ENCODE measurements at places on chromosomes 4 and X.
A peak's percentile ranks its signal among the peaks of the same experiment; 100 is the strongest.

GRCh38 chrX:40573763-40574162, 7.0 kb upstream of the ATP6AP2 start:
- no peak for DNase-seq

- no peak for DNase-seq
Observed at GRCh38 chr4:74230902-74231499, 73.1 kb downstream of the MTHFD2L start.

GRCh38 chrX:110442635-110443034, 84.0 kb downstream of the RTL9 start:
- DNase-seq, result no peak

DNA sequence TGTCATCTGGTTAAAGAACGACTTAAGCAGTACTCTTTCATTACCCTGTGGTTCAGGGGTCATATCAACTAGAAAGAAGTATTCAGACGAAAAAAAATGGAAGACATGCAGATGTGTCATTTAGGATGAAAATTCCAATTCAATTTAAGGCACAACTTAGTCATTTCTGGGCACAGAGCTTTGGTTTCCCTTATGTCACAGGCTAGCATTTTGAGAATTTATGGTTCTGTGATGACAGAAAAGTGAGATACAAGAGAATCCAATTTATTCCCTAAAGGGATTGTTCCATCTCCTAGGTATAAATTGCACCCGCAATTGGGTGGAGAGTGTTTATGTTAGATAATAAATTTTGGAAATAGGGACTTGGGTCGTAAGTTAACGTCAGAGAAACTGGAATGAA, 306.6 kb downstream of the STK32B start:
- DNase-seq, result no peak

- no peak for DNase-seq
Observed at GRCh38 chr4:6502147-6502546, 29.7 kb upstream of the PPP2R2C start.

- no peak for DNase-seq
Observed at GRCh38 chr4:88527787-88528186, 4.2 kb upstream of the PYURF start.

DNA sequence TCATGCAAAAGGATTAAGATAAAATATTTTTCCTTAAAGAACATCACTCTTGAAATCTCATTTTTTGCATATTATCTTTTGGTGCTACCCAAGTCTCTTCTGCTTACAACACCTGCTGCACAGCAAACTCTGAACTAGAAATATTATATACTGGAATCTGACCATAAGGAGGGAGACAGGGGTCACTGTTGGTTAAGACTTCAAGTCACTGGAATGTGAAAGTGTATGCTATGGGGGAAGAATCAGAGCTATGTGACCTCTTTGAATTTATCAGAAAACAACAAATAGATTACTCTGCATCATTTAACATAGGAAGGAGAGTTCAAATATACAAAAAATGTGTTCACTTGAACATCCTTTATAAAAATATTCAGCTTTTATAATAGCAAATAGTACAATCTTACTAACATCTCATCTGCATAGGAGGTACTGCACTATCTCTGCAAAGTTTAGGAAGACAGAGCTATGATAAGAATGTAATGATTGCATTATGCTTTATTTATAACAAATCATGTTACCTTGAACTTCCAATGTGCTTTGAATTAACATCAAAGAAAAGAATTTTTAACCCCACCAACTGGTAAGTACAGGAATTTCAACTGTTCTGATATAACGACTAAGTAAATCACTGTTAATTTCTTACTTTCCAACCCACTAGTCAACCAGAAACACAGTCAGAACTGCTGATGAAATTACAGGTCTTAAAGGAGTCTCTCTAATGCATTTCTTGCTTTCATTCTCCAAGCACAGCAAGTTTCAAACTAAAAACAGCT, 69.8 kb downstream of the ZNF827 start:
- DNase-seq, result no peak

- DNase-seq, result no peak
Observed at GRCh38 chr4:77043507-77044136, 32.2 kb downstream of the CCNI start.

DNA sequence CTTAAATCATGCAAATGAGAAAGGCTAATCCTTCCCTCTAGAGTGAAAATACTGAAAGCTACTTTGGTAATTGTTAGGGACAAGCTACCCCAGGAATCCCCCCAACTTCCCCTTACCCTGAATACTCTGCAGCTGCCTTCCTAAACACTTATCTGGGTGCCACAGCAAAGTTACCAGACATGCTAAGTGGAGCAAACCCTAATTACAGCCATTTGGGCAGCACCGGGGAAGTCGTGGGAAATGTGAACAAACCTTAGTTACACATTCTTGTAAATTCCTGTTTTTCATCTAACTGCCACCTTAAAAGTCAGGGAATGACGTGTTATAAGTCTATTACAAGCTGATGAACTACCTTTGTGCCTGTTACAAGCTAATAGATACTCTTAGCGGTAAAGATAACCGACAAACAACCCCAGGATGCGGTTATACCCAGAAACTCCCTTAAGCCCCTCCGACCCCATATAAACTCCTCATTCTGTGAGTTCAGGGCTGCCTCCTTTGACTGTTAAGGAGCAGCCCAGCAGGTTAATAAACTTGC, 66.0 kb upstream of the PLAC8 start:
- DNase-seq, result no peak

DNA sequence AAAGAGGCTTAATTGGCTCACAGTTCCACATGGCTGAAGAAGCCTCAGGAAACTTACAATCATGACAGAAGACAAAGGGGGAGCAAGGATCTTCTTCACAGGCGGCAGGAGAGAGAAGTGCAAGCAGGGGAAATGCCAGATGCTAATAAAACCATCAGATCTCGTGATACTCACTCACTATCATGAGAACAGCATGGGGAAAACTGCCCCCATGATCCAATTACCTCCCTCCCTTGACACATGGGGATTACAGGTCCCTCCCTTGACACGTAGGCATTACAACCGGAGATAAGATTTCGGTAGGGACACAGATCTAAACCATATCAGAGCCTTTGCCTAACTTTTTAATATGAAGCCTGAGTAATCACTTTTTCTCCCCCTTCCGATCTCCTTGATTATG, 43.7 kb upstream of the MAPK10 start:
- DNase-seq, result no peak

- no peak for DNase-seq
Observed at GRCh38 chr4:101066626-101067170, 280.6 kb downstream of the PPP3CA start.

DNA sequence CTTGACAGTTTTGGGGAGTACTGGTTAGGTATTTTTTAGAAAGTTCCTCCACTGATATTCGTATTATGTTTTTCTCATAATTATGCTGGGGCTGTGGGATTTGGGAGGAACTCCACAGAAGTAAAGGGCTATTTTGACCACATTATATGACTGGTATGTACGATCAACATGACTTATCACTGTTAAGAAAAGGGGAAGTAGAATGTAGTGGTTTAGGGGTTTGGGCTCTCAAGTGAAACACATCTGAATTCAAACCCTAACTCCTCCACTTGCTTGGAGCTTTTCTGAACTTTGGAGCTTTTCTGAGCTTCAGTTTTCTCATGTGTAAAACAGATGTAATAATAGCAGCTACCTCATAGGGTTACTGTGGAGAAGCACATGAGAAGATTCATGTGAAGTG, 96.4 kb upstream of the C1GALT1C1 start:
- no peak for DNase-seq

GRCh38 chrX:123833387-123833786, 26.5 kb upstream of the XIAP start:
- peak; percentile 57 for DNase-seq

DNA sequence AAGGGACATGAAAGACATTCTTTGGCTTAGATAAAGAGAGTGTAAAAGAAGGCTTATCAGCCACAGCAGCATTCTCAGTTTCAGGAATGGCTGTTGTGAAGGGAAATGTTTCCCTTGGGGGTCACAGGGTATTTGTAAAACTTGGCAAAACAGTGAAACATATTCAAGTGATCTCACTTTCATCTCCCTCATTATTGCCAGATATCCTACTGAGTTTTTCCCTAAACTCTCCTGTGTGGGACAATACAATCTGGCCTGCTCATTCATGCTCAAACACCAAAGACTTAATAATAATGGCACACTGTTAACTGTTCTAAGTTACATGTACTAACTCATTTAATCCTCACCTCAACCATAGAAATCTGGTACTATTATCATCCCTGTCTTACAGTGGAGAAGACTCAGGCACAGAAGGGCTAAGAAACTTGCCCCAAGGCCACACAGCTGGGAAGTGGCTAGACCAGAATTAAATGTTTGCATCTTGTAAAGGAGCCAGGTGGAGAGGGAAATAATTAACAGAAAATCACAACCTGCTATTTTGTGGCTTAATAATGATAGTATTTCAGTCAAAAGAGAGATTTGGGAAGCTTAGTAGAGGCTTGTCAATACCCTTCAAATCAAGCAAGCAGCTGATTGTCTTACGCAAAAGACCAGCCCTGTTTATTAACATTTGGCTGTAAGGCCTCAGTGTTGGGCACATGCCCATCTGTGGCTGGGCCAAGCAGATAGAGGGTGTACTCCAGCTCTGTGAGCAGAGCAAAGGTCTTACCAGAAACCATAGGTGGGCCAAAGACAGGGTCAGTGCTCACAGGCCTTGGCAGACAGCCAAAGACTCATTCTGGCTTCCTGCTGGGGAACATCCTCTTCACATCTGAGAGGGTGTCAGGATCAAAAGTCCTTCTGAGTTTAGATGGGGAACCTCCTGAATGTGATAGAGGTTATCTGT, 17.3 kb downstream of the SMPX start:
- DNase-seq, result no peak

DNA sequence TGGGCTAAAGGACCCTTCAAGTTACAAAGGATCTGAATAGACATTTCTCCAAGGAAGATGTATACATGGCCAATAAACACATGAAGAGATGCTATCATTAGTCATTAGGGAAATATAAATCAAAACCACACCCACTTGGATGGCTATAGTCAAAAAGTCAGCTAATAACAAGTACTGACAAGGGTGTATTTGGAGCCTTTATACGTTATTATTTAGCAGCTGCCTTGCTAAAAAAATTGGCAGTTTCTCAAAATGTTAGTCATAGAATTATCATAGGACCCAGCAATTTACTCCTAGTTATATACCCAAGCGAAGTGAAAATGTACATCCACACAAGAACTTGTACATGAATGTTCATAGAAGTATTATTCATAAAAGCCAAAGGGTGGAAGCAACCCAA, 112.7 kb upstream of the DUSP21 start:
- no peak for DNase-seq

DNA sequence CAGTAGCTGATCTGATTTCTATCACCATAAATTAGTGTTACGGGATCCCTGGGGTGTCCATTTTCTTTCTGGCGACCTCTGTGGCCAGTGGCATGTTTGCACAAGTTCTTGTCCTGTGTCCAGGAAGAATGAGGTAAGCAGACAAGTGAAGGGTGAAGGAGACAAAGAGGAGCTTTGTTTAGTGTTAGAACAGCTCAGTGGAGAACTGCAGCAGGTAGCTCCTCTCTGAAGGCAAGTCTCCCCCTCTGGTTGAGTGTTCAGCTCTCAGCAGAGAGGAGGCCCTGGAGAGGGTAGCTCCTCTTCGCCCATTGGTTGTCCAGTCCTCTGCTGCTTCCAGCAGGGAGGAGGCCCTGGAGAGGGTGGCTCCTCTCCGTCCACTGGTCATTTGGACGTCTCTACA, 47.2 kb downstream of the DMP1 start:
- no peak for DNase-seq

GRCh38 chr4:100106982-100107381, 83.3 kb downstream of the DDIT4L start:
- peak; percentile 40 for DNase-seq

DNA sequence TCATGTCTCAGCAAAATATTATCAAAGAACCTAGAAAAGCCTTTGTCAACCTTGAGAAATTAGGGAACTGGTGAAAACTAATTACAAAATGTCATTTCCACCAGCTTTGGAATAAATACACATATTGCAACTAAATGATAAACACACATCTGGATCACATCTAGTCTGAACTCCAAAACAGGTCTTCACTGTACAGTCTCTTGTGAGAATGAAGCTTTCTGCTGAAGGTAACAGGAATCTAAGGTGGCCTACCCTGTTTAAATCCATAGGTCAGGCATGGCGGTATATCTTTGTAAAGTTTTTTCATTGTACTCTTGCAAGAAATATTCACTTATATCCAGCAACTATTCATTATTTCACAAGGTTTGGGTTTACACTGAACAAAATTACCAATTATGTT, 1.7 kb downstream of the SH3D19 start:
- no peak for DNase-seq
